ENCODE measurements at places on chromosomes 5 and 9.

- no peak for DNase-seq
Observed at GRCh38 chr9:26504057-26504456, 388.5 kb downstream of the CAAP1 start.

DNA sequence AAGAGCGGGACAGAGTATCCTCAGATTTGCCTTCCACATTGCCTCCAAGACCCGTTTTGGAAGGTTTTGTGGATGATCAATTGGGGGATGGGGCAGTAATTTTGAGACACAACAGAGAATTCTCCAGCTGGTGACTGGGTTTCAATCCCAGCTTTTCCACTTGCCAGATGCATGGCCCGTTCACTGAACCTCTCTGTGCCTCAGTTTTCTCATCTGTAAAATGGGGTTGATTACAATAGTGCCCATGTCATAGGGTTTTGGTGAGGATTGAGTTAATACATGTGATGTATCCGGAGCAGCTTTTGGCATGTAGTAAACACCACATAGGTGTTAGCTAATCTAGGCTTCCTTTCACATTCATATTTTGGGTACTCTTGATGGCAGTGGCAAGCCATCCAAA lies 59.7 kb downstream of the PSAT1 start:
- no peak for DNase-seq

DNA sequence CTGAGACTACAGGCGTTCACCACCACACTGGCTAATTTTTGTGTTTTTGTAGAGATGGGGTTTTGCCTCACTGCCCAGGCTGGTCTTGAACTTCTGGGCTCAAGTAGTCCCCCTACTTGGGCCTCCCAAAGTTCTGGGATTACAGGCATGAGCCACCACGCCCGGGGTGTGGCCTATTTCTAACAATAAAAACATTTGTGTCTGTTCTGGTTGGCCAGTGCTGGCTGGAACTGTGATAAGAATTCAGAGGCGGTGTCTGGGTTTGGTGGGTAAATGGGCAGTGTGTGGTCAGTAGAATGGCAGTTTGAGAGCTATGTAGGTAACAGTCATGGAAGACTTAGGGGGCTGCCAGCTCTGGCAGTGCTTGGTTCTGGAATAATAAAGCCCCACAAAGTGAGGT lies 46.9 kb upstream of the SYNPO start:
- DNase-seq, result no peak

DNA sequence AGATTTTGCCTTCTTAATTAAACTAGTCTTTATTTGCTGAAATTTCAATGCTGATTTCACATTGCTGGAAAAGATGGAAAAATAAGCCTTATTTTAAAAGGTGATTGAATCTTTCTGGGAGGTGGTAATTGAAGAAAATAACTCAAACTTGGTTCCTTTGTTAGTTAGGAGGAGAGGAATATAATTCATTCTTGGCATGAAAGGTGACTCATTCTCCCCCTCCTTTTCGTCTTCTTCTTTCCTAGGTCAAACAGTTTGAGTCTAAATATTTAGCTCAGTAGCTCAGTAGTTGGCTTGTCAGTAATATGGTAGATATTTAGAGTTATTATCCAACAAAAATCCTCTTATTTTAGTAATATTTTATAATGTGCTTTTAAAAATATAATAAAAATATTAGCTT lies 353.9 kb upstream of the MEF2C start:
- no peak for DNase-seq

DNA sequence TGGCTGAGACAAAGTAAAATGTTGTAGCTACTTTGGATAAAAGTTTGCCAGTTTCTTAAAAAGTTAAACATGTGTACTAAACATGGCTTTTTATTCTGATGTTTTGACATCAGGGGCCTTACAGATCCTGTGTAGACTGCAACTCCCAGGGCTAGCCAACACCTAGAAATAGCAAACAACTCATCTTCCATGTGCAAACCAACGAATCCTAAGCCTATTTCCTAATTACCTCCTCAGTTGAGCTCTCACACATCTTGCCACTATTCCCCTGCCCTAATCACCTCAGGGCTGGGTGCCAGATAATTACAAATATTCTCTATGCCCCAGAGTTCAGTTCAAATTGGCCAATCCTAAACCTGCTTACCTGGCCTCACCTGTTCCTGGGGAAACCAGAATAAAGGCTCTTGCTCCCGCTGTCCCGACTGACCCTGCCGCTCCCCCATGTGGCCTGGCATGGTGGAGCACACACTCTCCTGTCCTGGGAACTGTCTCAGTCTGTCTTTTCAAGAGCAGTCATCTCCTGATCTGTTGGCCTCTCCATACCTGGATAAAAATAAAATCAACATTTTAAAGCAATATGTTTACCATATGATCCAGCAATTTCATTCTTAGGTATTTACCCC lies 37.1 kb upstream of the FAM169A start:
- DNase-seq, result no peak

- DNase-seq, result no peak
Observed at GRCh38 chr5:124596595-124597421, 149.6 kb downstream of the ZNF608 start.

- no peak for DNase-seq
Observed at GRCh38 chr5:41754857-41755256, 115.4 kb downstream of the OXCT1 start.

- DNase-seq, result no peak
Observed at GRCh38 chr5:116508835-116509234, 65.8 kb downstream of the SEMA6A start.

- DNase-seq, result no peak
Observed at GRCh38 chr9:105295201-105295550, 50.7 kb downstream of the SLC44A1 start.

DNA sequence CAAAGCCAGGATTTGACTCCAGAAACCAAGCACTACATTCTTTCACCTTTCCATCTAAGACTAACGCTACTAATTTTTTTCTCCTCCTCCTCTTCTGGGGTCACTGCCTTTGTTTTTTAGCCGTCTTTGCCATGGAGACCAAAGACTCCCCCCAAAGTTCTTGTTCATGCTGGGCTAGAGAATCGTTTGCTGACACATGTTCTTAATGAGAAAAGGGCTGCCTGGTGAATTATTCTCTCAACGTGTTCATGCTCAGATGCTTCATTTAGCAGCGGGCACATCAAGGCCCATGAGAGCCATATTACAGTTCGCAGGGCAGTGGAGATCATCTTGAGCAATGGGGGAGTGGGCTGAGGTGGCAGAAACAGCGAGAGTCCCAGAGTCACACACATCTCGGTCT lies 134.9 kb downstream of the SLIT3 start:
- no peak for DNase-seq

DNA sequence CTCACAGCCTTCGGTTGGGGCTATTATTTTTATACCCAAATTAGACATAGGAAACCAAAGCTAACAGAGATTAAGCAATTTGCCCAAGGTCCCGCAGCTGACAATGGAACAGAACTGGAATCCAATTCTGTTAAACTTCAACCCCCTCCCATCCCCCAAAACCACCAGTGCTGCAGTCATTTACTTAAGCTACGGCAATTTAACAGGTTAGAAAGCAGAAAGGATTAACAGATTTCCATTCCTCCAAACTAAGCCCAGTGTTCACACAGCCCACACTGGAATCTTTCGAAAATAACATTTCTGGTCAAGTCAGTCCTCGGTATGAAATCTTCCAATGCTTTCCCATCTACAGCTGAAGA lies 1023.1 kb upstream of the DMAC1 start:
- DNase-seq, result no peak

DNA sequence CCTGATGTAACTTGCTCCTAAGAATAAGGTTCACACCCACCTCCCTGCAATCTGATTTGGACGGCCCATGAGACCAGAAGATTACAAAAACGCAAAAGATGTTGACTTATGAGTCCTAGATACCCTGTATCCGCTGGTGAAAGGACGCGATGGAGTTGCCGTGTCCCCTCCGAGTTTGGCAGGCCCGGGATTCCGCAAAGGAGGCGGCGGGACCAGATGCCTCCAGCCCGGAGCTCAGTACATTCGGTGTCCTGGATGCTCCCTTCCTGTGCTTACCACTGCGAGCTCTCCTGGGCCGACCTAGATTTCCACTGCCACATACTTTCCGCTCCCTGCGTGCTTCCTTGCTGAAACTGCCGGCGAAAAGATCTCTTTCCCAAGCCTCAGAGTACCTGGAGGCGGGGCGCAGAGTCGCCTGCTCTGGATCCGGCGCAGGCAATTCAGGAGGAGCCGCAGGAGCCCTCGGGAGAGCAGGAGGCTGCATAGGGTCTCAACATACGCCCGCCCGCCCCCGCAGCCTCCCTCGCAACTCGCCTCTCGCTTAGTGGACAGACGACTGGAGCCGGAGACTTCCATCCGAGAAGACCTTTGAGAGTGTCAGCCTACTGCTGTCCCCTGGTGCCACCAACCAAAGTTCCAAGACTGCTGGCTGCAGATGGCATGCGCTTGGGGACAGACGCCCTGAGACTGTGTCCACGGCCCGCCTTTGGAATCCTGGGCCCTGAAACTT lies 39.8 kb downstream of the ANXA2R start:
- no peak for DNase-seq

- no peak for DNase-seq
Observed at GRCh38 chr5:102623329-102624065, 124.7 kb upstream of the SLCO6A1 start.

DNA sequence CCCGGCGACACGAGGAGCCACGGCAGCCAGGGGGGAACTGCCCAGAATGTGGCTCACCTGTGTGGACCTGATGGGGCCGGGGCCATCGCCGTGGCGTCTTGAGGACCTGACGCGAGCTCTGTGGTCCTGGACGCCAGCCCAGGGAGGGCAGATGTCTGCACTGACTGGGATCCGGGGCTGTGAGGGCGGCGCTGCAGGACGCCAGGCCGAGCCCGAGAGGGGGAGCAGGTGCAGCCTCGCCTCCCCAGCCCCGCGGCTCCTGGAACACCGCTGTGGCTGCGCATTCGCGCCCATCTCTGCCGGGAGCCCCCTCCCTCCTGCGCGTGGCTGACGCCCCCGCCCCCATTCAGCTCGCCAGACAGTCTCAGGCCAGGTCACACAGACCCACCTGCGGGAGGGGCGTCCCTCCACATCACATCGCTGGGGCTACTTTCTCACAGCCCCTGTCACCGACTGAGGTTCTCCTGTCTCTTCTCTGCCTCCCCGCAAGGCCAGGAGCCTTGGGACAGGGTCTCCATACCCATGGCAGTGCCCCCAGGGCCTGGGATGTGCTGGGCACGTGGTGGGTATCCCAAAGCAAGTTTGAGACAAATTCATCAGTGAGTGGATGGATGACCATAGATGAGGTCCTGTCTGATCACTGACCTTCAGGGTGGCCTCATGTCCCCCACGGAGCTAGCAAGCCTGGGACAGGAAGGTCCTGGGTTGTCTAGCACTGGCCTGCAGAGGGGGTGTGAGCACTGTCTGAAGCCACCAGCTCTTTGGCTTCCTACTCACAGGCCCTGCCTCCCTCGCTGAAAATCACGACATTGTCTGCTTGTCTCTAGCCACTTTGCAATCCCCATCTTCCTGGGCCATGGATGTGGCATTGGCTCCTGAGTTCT lies 47.3 kb downstream of the RASGEF1C start:
- no peak for DNase-seq

DNA sequence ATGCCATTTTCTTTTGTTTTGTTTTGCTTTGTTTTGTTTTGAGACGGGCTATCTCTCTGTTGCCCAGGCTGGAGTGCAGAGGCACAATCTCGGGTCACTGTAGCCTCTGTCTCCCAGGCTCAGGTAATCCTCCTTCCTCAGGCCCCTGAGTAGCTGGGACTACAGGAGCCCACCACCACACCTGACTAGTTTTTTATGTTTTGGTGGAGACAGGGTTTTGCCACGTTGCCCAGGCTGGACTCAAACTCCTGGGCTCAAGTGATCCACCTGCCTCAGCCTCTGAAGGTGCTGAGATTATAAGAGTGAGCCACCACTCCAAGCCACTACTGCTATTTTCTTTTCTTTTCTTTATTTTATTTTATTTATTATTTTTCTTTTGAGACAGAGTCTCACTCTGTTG lies 54.0 kb upstream of the S1PR3 start:
- no peak for DNase-seq

DNA sequence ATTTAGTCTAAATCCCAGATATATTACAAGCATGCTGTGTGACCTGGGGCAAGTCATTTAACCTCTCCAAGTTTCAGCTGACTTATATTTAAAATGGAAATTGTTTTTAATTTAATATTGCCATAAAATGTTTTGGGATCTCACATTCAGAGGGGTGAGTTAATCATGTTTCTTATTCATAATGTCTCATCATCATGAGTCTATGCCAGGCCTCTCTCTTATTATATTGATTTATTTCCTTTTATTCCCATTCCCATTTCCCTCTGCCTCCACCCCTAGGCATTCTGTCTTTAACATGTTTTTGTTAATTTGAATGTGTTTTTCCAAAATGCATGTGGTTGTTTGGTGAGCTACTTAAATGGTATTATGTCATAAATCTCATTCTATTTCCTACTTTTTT lies 39.0 kb upstream of the TTC1 start:
- no peak for DNase-seq

- DNase-seq, result no peak
Observed at GRCh38 chr9:13364271-13365000, 84.9 kb upstream of the MPDZ start.

DNA sequence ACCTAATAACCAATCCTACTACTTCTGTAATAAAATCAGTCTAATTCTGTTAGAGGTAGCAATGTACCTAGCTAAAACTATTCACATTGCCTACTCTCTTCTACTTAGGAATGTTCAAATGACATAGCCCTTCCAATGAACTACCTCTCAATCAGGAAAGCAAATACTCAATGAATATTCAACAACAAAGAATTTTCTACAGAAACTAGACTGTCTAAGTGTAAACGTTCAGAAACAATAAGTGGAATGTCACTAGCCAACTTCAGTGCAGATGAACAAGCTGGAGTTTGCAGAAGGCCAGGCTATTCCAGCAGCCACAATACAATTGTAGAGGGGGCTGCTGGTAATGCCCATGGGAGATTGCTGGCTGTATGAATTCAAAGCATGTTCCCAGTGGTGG lies 743.2 kb upstream of the CDH10 start:
- DNase-seq, result no peak
